ENCODE measurements at places on chromosomes 13 and 19.

- no peak for DNase-seq
These were observed 7.1 kb upstream of the GPR18 start for GRCh38 chr13:99265162-99265800.

GRCh38 chr19:49294401-49294800 lies 30.6 kb downstream of the SLC6A16 start:
- no peak for DNase-seq

GRCh38 chr19:37991841-37992248 lies 84.8 kb downstream of the SIPA1L3 start:
- DNase-seq, result no peak

GRCh38 chr19:2037651-2038255 lies 13.3 kb downstream of the MKNK2 start:
- DNase-seq, result no peak

- DNase-seq, result peak; percentile 72
These were observed 7.4 kb upstream of the IGFL1 start for GRCh38 chr19:46221981-46222610.

GRCh38 chr13:111484141-111484925 lies 163.9 kb downstream of the TEX29 start:
- DNase-seq, result no peak

DNA sequence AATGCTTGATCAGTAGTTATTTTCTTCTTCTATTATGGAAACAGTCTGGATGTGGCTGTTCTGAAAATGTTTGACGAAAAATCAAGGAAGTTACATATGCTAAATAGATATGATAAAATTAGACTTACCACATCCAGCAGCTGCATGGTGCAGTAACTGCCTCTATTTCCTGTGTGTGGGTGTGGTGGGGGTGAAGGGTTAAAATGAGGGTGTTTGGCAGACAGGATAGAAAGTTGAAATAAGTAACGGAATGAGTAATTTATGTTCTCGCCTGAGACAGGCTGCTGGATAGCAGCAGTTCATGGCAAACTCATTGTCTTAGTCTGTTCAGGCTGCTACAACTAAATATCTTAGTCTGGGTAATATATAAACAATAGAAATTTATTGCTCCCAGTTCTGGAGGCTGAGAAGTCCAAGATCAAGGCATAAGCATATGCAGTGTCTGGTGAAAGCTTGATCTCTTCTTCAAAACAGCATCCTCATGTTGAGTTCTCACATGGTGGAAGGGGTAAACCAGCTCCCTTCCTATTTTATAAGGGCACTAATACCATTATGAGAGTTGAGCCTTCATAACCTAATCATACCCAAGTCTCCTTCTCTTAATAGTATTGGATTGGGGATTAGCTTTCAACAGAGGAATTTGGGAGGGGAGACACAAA lies 1248.9 kb downstream of the SLITRK5 start:
- DNase-seq, result no peak

DNA sequence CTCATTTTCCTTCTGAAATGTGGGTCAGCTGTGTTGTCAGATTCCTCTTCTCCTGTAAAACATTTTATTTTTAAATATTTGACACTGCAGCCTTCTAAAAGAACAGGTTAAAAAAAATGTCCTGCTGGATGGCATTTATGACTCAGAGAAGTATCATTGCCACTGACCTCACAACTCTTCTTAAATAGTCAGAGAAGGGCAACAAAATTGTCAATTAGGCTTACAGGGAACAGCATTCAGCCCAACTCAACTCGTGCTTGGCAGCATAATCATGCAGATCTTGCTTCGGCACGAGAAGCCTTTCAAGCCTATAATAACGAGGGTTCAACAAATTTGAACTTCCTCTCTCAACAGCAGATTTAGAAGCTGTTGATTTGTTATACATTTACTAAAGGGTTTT lies 296.7 kb upstream of the DACH1 start:
- no peak for DNase-seq

All from amniotic epithelial cell (primary cell).